ENCODE measurements at places on chromosomes 2 and 18. TPM values are rescaled to one million over a fixed set of nuclear protein-coding genes. Genes with fewer than 3 reads are reported as not detected.

C2orf72 gene
- 6.3 TPM for total RNA-seq

UBE2F gene
- total RNA-seq: 38.1 TPM

CPS1 gene
- total RNA-seq: 30.0 TPM

BCL11A gene
- total RNA-seq: 0.20 TPM

TMEM18 gene
- 12.3 TPM for total RNA-seq

SPDYA gene
- total RNA-seq: 0.91 TPM

NTSR2 gene
- not detected for total RNA-seq

LAMA1 gene
- 92.5 TPM for total RNA-seq

REG1B gene
- not detected for total RNA-seq

CXXC1 gene
- 38.4 TPM for total RNA-seq

SLC39A10 gene
- 63.1 TPM for total RNA-seq

UPP2 gene
- not detected for total RNA-seq

ZSWIM2 gene
- 0.10 TPM for total RNA-seq

LOXHD1 gene
- total RNA-seq: not detected

CXCR1 gene
- total RNA-seq: not detected

KATNAL2 gene
- total RNA-seq: 2.2 TPM

RAX gene
- total RNA-seq: not detected

CFC1 gene
- total RNA-seq: not detected

OBSL1 gene
- total RNA-seq: 64.4 TPM

RBM43 gene
- 8.1 TPM for total RNA-seq

MARCHF7 gene
- 108 TPM for total RNA-seq

ZDBF2 gene
- 17.0 TPM for total RNA-seq

RAMP1 gene
- total RNA-seq: 3.7 TPM

BBS5 gene
- total RNA-seq: 6.1 TPM

LINC00305 gene
- not detected for total RNA-seq

COL4A3 gene
- 3.5 TPM for total RNA-seq

CAPN13 gene
- total RNA-seq: not detected
